ENCODE measurements at places on chromosomes 13 and 19.

DNA sequence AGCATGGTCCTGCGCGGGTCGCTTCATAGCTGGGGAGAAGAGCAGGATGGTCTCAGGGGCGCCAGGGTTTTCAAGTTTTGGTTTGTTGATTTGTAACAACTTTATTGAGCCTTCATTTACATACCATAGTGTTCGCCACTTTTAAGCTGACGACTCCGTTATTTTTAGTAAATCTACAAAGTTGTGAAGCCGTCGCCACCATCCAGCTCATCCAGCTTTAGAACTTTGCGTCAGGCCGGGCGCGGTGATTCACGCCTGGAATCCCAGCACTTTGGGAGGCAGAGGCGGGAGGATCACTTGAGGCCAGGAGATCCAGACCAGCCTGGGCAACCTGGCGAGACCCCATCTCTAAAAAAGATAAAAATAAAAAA, 404 bp downstream of the C19orf44 start:
- peak; percentile 26 for DNase-seq

DNA sequence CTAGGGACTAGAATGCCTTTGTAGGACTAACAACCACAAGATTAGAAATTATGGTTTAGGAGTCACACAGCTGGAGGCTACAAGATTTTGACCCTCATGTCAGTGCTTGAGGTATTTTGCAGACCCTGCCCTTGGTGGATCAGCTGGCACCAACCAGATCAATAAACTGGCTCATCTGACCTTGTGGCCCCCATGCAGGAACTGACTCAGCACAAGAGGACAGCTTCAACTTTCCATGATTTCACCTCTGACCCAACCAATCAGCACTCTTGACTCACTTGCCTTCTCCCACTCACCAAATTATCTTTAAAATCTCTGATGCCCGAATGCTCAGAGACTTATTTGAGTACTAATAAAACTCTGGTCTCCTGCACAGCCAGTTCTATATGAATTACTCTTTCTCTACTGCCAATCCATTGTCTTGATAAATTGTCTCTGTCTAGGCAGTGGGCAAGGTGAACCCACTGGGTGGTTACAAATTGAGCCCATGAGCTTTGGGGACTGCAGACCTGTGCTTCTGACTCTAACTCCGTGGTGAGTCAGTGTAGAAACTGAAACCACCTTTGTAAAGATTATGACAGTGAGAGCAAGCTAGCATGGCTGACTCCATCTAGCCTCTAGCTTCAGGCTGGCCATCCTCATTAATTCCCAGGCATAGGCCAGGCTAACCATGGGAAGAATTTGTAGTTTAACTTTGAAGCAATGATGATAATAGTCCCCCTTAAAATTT, 33.9 kb upstream of the CEACAM8 start:
- DNase-seq = no peak

- peak; percentile 36 for DNase-seq
Measured at GRCh38 chr19:45162608-45163143, 1.9 kb upstream of the NKPD1 start.

DNA sequence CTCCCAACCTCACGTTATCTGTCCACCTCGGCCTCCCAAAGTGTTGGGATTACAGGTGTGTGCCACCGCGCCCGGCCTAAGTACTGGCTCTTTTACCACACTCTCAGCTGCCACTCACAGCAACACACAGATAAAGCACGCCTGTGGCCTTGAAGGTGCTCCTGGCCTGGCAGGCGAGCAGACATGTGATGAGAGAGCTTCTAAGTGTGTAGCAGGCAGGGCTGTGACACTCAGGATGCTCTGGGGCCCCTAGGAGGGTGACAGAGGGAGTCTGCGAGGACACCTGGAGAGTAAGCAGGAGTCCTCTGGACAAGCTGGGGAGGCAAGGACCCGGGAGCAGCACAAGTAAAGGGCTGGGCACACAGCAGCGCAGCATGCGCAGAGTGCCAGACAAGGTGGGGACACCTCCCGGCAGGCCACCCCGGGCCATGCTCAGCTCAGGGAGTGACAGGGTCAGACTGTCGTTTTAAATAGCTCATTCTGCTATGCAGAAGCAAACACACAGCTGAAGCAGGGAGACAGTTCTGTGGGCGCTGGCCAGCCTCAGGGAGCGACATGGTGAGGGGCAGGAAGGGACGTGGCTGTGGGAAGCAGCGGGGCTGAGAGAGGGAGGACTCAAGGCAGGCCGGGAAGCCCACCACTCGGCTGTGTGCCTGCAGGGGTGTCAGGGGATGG, 26.5 kb downstream of the MED26 start:
- DNase-seq = no peak

DNA sequence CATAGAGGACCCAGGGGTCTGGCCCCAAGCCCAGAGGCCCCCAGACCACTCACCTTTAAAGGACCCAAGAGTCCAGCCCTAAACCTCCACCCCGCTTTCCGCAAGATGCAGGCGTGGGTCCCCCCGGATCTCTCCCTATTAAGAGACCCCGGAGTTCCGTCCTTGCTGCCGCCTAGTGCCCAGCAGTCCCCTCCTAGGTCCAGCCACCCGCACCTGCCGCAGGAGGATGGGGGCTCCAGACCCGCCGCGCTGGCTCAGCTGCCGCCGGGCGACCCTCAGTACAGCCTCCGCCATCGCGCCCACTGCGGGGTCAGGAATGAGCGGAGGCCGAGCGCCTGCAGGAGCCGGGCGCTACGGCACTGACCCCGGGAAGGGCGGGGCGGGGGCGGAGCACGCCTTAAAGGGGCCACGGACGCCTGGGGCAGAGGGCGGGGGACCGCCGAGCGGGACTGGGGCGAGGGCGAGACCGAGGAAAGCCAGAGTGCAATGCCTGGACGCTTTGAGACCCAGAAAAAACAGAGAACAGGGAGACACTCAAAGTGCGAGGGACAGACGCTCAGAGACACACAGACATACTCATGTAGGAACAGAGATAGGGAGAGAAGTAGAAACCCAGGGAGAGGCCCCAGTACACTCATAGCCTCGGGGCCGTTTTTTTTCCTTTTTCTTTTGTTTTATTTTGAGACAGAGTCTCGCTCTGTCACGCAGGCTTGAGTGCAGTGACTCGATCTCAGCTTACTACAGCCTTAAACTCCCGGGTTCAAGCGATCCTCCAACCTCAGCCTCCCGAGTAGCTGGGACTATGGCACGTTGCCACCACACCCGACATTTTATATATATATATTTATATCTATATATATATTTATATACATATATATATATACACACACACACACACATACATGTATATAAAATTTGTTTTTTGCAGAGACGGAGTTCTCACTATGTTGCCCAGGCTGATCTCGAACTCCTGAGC, at the start of gene ETHE1:
TSS of gene ETHE1 (minus strand) at position 318 of the 976 bp plus-strand sequence. CDS start at position 294, 24 bp downstream.
- peak; percentile 15 for DNase-seq

GRCh38 chr13:54029720-54030119, 1001.1 kb downstream of the OLFM4 start:
- no peak for DNase-seq

- no peak for DNase-seq
Measured at GRCh38 chr19:32362318-32362691, 16.9 kb downstream of the ZNF507 start.

GRCh38 chr19:38455031-38455430, 21.5 kb downstream of the RYR1 start:
- DNase-seq = no peak

- DNase-seq = no peak
Measured at GRCh38 chr13:86567119-86567518, 767.9 kb upstream of the SLITRK6 start.

- DNase-seq = peak; percentile 29
Measured at GRCh38 chr13:32019612-32020233, 11.9 kb upstream of the FRY start.

Data from SW 1271 (cell line).